Kasumi-1 (cell line): ENCODE measurements at places on chromosomes 5 and 9.
A peak's percentile ranks its signal among the peaks of the same experiment; 100 is the strongest.

DNA sequence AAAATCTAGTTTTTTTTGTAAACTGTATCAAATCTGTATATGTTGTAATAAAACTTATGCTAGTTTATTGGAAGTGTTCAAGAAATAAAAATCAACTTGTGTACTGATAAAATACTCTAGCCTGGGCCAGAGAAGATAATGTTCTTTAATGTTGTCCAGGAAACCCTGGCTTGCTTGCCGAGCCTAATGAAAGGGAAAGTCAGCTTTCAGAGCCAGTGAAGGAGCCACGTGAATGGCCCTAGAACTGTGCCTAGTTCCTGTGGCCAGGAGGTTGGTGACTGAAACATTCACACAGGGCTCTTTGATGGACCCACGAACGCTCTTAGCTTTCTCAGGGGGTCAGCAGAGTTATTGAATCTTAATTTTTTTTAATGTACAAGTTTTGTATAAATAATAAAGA lies 24.3 kb downstream of the HMGCR start:
- DNase-seq: no peak

GRCh38 chr5:170885809-170886208 lies 24.0 kb downstream of the RANBP17 start:
- no peak for DNase-seq

DNA sequence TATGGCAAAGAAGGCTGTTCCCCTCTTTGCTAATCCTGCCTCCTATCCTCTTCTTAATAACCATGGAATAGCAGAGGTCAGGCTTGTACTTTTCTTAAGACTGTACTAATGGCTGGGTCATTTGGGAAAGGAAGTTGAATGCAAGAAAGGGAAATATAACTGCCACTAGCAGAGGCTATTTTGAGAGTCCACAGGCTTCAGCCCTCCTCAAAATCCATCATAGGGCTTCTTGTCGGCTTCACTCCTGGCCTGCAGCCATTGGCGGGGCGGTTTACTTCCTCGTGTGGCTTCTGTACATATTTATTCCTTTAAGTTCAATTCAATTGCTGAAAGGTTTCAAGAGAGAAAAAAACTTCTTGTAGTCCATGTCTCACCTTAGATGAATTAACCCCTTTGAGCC lies 2.8 kb upstream of the PARP8 start:
- DNase-seq: peak; percentile 72

DNA sequence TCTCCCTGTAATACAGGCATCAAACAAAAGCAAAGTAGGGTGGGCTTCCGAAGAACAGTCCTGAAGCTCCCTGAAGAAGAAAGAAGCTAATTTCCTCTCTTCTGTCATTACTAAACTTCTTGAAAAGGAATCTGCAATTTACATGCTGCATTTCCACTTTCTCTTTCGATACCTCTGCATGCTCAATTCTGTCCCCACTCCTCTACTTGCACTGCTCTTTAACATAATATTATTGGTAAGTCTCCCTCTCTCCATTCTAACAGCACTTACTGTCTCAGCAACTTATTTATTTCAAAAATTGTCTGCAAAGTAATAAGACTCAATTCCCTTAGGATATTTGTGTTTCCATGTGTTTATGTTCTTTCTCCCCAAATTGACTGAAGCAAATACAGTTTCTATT lies 3.9 kb upstream of the PLPP1 start:
- DNase-seq: no peak

- DNase-seq: no peak
Measured at GRCh38 chr5:133449181-133449580, 163.2 kb downstream of the FSTL4 start.

GRCh38 chr5:77015938-77016569 lies 14.2 kb upstream of the AGGF1 start:
- peak; percentile 83 for DNase-seq

DNA sequence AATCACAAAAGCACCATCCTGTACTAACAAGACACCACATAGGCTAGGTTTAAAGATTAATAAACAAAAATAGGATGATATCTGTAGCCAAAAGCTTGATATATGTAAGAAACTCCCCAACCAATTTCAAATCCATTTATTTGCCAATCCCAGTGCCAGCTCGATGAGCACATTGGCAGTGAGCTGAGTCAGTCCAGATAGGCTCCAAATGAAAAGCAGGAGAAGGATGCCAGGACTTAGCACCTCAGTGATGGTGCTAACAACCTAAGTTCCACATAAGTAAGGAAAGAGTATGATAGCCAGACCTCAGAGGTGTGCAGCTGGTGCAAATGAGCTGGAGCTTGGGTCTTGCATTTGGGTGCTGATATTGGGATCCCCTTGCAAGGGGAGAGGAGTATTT lies 158.1 kb downstream of the SIL1 start:
- DNase-seq: no peak

DNA sequence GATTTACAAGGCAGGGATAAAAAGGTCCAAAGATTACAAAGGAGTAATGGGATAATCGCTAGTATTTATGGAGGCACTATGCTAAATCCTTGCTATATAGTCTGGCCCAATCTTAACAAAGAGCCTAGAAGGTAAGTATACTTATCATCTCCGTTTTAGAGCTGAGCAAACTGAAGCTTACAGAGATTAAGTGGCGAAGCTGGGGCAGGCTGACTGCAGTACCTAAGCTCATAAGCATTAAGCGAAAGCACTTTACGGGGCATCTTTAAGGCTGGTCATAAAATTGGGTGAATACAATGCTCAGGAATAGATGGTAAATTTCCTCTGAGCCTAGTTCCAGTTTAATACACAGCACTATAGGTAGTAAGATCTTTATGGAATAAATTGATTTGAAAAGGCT lies 30.0 kb upstream of the ZNF366 start:
- no peak for DNase-seq

GRCh38 chr9:86713970-86714369 lies 233.3 kb downstream of the GAS1 start:
- no peak for DNase-seq

DNA sequence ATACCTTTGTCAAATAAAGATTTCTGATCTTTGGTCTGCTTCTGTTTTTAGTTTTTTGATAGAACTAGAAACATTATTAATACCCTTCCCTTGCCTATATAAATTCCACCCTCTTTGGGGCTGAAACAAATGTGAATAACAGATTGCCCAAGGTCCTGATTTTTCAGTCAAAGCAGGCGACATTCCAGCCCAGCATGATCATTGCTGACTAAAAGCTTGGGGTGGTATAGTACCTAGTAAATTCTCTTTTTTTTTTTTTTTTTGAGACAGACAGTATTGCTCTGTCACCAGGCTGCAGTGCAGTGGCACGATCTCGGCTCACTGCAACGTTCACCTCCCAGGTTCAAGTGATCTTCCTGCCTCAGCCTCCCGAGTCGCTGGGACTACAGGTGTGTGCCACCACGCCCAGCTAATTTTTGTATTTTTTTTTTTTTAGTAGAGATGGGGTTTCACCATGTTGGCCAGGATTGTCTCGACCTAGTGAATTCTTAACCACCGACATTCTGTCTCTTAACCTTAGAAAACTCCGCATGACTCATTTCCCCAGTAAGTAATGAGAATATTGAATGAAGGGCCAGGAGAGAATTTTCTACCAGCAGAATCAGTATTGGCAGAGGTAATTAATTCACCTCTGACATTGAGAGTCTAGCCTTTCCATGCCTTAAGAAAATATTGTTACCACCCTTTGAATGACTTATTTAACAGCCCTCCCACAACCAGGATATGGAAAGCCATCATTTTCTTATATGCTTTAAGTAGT lies 226.4 kb downstream of the GNA14 start:
- DNase-seq: no peak

DNA sequence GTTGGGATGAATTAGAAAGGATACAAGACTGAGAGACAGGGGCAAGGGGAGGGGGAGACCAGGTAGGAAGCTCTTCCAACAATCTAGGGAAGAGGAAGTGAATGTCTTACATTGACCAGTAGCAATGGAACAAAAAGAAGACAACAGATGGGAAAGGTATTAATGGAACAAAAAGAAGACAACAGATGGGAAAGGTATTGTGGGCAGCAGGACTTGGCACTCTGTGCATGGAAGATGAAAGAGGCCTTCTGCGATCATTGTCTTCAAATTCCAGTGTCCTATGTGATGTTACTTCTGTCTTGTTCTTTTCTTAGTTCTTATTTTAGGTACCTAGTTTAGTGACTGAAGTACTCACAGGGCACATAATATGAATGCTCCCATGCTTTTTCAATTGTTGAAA lies 161.8 kb downstream of the PALM2AKAP2 start:
- DNase-seq: no peak

DNA sequence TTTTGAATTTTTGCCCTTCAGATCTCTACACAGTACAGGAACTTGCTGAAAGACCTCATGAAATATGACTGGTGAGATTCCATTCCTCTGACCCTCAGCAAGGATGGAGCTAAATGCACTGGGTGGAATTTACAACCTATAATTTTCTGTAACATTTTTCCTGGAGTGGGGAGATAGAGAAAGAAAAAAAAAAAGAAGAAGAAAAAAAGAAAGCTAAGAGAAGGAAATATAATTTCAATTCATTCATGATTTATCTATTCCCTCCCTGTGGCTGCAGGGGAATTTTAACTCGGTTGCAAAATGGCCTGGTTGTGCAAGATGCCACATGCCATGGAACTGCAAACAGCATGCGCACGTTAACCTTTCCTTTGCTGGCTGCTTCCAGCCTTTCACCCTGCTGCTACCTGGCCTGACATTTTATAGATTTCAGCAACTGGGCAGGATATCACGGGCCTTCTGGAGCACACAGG lies 155.4 kb downstream of the FSTL4 start:
- DNase-seq: no peak

GRCh38 chr9:91348191-91348807 lies 13.4 kb downstream of the AUH start:
- DNase-seq: no peak

- DNase-seq: no peak
Measured at GRCh38 chr9:69593301-69593700, 78.9 kb downstream of the APBA1 start.

DNA sequence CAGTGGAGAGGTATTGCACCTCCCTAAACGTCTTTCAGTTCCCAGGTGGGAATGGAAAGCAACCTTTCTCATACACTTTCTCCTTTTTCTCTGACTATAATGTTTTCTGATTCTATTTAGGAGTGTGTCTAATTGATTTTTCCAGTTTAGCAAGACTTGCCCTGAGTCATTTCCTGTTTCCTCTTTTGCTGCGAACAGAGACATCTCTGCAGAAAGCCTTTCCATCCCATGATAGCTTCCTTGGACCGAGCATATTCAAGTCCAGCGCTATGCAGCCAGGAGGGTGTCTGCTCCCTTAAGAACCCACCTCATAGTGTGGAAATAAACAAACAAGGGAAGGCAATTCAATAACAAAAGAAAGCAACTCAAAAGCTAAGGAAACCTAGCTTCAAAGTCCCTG lies 60.0 kb upstream of the CDH6 start:
- DNase-seq: peak; percentile 65

GRCh38 chr5:62309107-62309506 lies 3.1 kb downstream of the KIF2A start:
- DNase-seq: no peak

DNA sequence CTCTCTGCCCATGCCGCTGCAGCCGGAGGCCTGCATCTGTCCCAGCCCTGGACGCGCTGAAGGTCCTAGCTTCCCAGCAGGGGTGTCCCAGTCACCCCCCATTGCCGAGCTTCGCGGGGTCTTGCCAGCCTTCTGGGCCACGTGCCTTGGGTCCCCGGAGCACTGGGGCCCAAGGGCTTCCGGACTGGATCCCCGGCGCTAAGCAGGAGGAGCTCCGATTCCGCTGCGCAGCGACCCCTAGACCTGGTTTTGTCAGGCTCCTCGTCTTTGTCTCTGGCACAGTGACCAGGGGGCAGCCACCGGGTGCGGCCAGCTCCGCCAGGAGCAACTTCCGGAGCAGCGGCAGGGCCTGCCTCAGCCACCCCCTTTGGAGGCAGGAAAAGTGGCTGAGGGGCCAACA lies 3.3 kb upstream of the IRX1 start:
- no peak for DNase-seq

DNA sequence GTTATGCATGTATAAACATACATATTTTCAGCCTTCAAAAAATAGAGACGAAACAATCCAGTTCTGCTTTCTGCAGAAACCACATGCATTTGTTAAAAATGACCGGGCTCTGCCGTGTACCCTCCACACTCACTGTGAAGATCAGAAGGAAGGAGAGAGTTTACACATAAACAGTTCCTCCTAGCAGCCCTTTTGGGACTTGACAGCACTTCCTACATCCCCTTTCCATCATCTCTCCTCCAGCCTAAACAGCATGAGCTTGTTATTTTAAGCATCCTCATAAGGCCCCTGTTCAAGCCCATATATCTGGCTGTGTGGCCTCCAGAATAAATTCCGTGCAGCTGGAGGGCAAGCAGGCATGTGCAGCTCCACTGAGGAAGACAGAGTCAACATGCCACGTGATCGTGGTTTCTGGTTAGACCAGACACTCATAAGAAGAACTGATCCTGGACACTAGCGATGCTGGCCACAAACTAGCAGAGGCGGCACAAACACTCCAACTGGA lies 42.2 kb downstream of the NIPAL4 start:
- DNase-seq: no peak

DNA sequence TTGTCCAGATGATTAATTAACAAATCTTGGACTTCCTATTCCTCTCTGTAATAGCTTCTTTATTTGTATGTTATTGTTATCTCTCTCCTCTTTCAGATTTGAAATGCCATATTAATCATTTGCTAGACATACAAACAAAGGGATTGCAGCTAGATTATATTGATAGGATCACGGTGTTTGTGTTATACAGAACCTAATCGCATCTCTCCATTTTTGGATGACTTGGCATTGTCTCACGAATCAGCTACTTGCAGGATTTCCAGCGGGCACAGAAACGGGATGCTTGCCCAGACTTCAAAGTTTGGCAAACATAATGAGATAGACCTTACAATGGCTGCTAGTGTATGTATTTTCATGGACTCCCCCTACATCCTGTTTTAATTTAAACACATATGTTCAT lies 368.1 kb downstream of the TLE4 start:
- no peak for DNase-seq
